Fibroblast of lung (primary cell): ENCODE measurements at places on chromosomes 1 and 21. TPM values are rescaled to one million over a fixed set of nuclear protein-coding genes. Genes with fewer than 3 reads are reported as not detected.

The RBM11 gene
- total RNA-seq = under 0.01 and 0.17 TPM in 2 replicates

The TBX15 gene
- total RNA-seq = 0.26 and 0.99 TPM in 2 replicates

DNA sequence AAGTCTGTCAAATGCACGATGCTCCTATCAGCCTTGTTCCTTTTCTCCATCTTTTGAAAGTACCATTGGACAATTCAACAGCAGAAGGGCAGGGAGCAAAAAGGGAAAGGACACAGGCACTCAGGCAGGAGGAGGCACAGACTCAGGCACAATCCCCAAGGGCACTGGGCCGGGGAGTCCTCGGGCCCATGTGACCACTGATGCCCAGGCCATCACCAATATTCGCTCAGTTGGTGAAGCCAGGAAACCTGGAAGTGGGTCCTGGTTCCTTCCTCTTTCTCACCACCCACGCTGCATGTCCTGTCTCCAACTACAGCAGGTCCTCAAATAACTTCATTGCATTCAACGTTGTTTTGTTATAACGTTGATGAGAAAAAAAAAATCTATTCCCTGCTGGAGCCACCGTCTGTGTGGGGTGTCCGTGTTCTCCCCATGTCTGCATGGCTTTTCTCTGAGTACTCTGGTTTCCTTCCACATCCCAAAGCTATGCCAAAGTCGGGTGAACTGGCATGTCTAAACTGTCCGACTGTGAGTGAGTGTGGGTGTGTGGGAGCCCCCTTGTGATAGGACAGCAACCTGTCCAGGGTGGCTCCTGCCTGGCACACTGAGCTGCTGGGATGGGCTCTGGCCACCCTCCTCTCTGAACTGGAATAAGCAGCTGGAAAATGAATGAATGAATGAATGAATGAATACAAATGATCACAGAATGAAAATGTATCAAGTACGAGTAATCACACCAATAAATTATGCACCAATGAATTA lies 12.5 kb downstream of the NID1 start:
- DNase-seq = no peak
- H3K4me1 ChIP-seq = peaks cover 2% of the 10 kb centered on the region
- H3K36me3 ChIP-seq = no peaks in the 10 kb centered on the region

- peaks cover 26% of the 10 kb centered on the region for H3K4me1 ChIP-seq
- H3K4me3 ChIP-seq = no peak overlapping the region
- H3K36me3 ChIP-seq = no peaks in the 10 kb centered on the region
- DNase-seq = peak; percentile 98
- peak overlapping the region; percentile 41 for H3K27ac ChIP-seq
- no peaks in the 10 kb centered on the region for H3K27me3 ChIP-seq
Observed at GRCh38 chr1:59707178-59707791, 107.5 kb upstream of the HOOK1 start.

GRCh38 chr1:168031627-168032026 lies 94.8 kb upstream of the MPC2 start:
- no peak for DNase-seq
- H3K4me3 ChIP-seq = no peak overlapping the region
- H3K27me3 ChIP-seq = no peaks in the 10 kb centered on the region

GRCh38 chr1:11634365-11635192 lies 19.6 kb downstream of the FBXO2 start:
- H3K27ac ChIP-seq = no peak overlapping the region
- H3K4me1 ChIP-seq = no peaks in the 10 kb centered on the region
- DNase-seq = no peak
- no peak overlapping the region for H3K4me3 ChIP-seq
